ENCODE measurements at places on chromosomes 6 and 20.

GRCh38 chr20:61483336-61484067 lies 231.4 kb downstream of the CDH4 start:
- no peak for DNase-seq

GRCh38 chr6:56403745-56404144 lies 156.4 kb upstream of the COL21A1 start:
- no peak for DNase-seq

DNA sequence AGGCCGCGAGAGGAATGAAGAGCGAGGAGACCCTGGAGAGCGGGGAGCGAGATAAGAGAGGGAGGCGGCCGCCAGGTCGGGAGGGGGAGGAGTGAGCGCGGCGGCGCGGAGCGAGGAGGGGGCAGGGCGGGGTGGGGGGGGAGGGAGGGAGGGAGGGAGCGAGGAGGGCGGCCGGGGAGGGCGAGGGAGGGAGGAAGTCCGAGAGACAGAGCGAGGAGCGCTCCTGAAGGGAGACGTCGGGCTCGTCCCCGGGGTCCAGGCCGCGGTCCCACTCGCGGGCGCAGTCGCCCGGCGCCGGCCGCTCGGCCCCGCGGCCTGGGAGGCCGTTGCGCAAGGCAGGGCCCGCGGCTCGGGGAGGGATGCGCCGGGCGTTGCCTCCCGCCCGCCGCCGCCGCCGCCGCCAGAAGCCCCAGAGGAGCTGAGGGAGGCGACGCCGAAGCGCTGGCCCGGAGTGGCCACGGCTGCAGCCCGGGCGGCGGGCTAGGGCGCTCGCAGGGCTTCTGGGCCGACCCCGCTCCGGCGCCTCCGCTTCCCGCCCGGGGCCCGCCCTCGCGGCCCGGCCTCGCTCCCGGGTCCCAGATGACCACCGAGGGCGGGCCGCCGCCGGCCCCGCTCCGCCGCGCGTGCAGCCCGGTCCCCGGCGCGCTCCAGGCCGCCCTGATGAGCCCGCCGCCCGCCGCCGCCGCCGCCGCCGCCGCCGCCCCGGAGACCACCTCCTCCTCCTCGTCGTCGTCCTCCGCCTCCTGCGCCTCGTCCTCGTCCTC lies at the start of gene FOXF2:
Gene FOXF2 (plus strand): TSS at position 208 of the 764 bp plus-strand sequence. CDS start 372 bp downstream, at position 580.
- DNase-seq = no peak

- DNase-seq = no peak
Observed at GRCh38 chr20:50364542-50364941, 145.6 kb upstream of the PTPN1 start.

DNA sequence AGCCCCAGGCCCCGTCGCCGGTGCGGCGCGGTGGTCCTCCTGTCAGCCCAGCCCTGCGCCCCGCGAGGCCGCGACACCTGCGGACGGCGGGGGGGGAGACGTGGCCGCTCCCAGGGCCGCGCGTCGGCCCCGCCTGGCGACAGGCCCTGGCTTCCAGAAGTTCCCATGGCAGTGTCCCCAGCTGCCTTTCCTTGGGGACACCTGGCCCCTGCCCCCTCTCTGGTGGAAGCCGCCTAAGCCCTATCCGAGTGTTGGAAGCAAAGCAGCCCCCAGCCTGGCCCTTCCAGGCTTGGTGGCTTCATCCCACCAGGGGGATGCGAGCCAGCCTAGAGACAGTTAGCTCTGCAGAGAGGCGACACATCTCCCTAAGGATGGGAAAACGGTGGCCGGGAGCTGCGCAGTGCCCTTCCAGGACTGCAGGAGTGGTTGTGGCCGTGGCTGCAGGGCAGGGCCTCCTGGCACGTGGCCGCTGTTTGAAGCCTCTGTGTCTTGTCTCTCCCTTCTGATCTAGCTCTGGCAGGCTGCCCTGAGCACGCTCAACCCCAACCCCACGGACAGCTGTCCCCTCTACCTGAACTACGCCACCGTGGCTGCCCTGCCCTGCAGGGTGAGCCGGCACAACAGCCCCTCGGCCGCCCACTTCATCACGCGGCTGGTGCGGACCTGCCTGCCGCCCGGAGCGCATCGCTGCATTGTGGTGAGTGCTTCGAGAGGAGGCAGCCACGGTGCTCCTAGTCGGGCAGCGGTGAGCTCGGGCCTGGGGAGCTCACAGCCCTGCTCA lies 816 bp downstream of the NPEPL1 start:
- no peak for DNase-seq

- no peak for DNase-seq
Observed at GRCh38 chr6:80477591-80477990, 371.1 kb downstream of the BCKDHB start.

- DNase-seq = no peak
Observed at GRCh38 chr6:154156135-154156896, 117.3 kb downstream of the OPRM1 start.

GRCh38 chr6:241336-241865 lies 50.9 kb upstream of the DUSP22 start:
- DNase-seq = no peak

- no peak for DNase-seq
Observed at GRCh38 chr20:47870475-47870874, 85.2 kb upstream of the SULF2 start.

- no peak for DNase-seq
Observed at GRCh38 chr20:38407321-38407720, 27.8 kb downstream of the SNHG17 start.

DNA sequence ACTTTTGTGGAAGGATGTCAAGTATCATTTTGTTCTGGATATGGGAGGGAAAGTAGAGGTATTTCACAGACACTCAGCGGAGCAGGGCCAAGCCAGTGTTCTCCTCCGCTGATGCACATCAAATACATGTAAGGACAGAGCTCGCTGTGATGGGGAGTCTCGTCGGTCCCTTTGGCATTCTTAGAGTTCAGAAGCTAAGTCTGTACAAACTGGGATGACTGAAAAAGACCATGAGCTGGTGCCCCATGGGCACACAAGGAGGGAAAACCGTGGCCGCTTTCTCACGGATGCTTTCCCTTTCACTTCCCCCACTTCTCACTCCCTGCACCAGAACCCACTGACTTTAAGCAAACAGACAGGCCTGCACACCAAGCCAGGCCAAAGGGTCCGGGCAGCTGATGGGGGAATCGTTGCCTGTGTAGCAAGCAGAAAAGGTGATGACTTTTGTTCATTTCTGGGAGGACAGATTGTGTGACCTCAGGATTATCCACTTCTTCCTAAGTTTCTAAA lies 27.7 kb upstream of the MPC1 start:
- no peak for DNase-seq

- DNase-seq = no peak
Observed at GRCh38 chr20:25553819-25554296, 31.5 kb downstream of the NINL start.

GRCh38 chr6:45196121-45196520 lies 132.0 kb upstream of the RUNX2 start:
- DNase-seq = no peak

GRCh38 chr20:62148908-62149314 lies 5.3 kb downstream of the SS18L1 start:
- DNase-seq = no peak

Measured in SIG-M5 (cell line).